ENCODE measurements at places on chromosomes 5 and 9.

GRCh38 chr5:59565551-59565950 is 328.0 kb downstream of the PDE4D start:
- no peak for DNase-seq
- no peaks in the 10 kb centered on the region for H3K36me3 ChIP-seq
- no peak overlapping the region for H3K4me3 ChIP-seq
- H3K4me1 ChIP-seq, result peaks cover 12% of the 10 kb centered on the region
- H3K27ac ChIP-seq, result no peak overlapping the region

DNA sequence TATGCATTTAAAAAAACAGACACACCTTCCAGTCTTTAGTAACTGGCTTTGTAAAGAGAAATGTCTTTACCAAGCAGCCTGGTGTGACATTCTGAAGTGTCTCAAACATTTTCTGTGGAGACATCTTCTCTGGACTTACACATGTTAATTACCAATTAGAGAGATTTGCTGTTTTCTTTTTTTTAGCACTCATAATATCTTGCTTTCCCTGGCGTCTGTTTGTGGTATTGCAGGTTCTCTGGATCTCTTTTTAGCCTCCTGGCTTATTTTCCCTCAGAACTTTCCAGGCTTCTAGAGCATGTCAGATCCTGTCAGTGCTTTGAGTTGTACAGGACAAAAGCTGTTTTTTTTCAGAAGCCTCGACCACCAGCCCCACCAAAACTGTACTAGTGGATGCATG is 92.5 kb downstream of the MSX2 start:
- H3K27me3 ChIP-seq, result no peaks in the 10 kb centered on the region
- no peaks in the 10 kb centered on the region for H3K36me3 ChIP-seq
- no peak overlapping the region for H3K27ac ChIP-seq
- DNase-seq, result no peak

- H3K4me1 ChIP-seq, result no peaks in the 10 kb centered on the region
- H3K36me3 ChIP-seq, result no peaks in the 10 kb centered on the region
- no peaks in the 10 kb centered on the region for H3K27me3 ChIP-seq
- DNase-seq, result no peak
- no peak overlapping the region for H3K27ac ChIP-seq
Measured at GRCh38 chr9:76087976-76088375, 197.5 kb downstream of the PCSK5 start.

DNA sequence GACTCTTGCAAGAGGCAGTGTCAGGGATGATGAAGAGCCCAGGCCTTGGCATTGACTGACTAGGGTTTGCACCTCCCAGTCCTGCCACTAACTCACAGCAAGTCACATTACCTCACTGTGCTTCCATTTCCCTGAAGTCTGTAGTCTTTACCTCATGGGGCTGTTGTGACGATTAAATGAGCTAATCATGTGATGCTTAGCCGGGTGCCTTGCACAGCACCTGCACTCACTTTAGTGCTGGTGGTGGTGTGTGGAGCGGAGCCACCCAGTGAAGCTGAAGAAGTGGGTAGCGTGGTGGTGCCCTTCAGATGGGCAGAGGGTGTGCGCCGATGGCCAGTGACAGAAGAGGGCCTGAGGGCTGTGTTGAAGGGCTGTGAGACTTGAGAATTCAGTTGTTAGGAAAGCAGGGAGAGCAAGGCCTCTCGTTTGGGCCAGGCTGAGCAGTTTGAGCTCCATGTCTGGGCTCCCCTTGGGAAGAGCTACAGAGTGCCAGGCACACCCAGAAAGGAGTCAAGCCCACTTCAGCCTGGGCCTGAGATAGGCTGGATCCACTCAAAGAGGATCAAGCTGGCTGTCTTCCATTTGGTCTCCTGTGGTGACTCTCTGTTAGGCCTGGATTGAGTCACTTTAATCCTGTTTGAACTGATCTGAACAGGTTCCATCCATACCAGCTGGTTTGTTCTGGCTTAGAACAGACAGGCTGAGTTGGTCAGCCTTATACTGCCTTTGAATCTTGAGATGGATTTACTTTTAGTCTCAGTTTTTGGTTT is 42.5 kb downstream of the RALGPS1 start:
- DNase-seq, result peak; percentile 44
- no peaks in the 10 kb centered on the region for H3K36me3 ChIP-seq
- H3K27me3 ChIP-seq, result no peaks in the 10 kb centered on the region
- H3K4me3 ChIP-seq, result no peak overlapping the region
- H3K27ac ChIP-seq, result peak overlapping the region; percentile 72
- H3K4me1 ChIP-seq, result peaks cover 19% of the 10 kb centered on the region

GRCh38 chr9:130459941-130460669 is 15.3 kb downstream of the ASS1 start:
- no peaks in the 10 kb centered on the region for H3K36me3 ChIP-seq
- H3K27me3 ChIP-seq, result peaks cover 3% of the 10 kb centered on the region
- no peak for DNase-seq

- H3K27ac ChIP-seq, result no peak overlapping the region
- no peaks in the 10 kb centered on the region for H3K36me3 ChIP-seq
- H3K4me1 ChIP-seq, result no peaks in the 10 kb centered on the region
Measured at GRCh38 chr9:69815313-69815712, 5.3 kb upstream of the CFAP95 start.

GRCh38 chr9:22373636-22374035 is 73.0 kb upstream of the DMRTA1 start:
- H3K4me3 ChIP-seq, result no peak overlapping the region
- H3K27ac ChIP-seq, result no peak overlapping the region
- H3K27me3 ChIP-seq, result no peaks in the 10 kb centered on the region
- DNase-seq, result no peak

- peaks cover 9% of the 10 kb centered on the region for H3K4me1 ChIP-seq
- H3K36me3 ChIP-seq, result peaks cover 2% of the 10 kb centered on the region
- no peak for DNase-seq
- no peak overlapping the region for H3K4me3 ChIP-seq
- no peak overlapping the region for H3K27ac ChIP-seq
- H3K27me3 ChIP-seq, result no peaks in the 10 kb centered on the region
Measured at GRCh38 chr9:6902423-6902822, 144.7 kb downstream of the KDM4C start.

GRCh38 chr5:180873615-180874520 is 12.8 kb upstream of the ZFP62 start:
- H3K27ac ChIP-seq, result no peak overlapping the region
- no peaks in the 10 kb centered on the region for H3K4me1 ChIP-seq
- H3K36me3 ChIP-seq, result no peaks in the 10 kb centered on the region

DNA sequence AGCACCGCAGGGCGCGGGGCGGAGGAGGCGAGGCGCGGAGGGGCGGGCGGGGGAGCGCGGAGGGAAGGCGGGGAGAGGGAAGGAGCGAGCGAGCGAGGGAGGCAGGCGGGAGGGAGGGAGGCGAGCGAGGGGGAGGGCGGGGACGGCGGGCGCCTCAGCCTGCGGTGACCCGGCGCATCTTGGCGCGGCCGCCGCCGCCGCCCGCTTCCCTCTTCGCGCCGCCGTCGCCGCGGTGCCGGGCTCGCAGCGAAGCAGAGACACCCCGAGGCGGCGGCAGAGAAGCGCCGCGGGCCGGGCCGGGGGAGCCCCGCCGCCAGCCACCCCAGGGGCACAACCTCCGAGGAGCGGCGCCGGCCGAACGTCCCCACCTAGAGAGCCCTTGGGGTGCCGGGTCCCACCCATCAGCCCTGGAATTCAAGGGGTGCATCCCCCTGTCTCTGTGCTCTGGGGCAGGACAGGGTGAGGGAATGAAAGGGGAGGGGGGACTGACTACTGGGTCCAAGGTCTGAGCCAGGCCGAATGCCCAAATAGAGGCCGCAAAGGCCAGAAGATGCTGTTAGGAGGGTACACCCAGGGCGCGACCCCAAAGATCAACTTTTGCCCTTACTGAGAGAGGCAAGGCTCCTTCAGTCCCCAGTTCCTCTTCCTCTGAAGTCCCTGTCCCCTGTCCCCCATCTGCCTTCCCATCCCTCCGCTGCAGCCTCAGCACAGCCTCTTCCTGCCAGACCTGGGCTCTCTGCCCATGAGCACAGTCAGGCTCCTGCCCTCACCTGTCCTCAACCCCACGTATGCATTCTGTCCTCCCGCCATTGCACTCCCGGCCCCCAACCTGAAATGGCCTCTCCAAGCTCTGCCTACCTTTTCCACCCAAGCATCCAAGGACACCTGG is at the start of gene ADAMTS2:
Gene ADAMTS2 (minus strand): TSS at position 29 of the 889 bp plus-strand sequence. CDS start 133 bp downstream, outside the sequence.
- no peak within 1 kb of the TSS for H3K27ac ChIP-seq
- H3K4me3 ChIP-seq, result no peak within 1 kb of the TSS
- peaks cover 42% of the 10 kb centered on the region for H3K27me3 ChIP-seq
- no peaks in the 10 kb centered on the region for H3K4me1 ChIP-seq

DNA sequence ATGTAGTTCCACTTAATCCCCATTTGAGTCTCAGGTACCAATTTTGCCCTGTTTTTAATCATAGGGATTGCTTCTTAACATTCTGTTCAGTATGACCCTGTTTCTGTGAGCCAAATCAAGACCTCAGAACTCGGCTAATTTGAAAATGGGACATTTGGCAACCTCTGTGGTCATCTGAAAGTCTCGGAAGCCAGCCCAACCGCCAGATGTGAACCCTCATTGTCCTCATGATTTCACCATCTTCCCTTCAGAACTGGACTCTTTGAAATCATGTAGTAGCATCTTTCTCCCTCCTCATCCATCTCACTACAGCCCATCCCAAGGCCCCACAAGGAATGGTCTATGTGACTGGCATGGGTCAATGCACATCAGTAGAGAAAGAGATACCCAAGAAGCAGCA is 88.9 kb downstream of the S1PR3 start:
- H3K4me3 ChIP-seq, result no peak overlapping the region
- no peaks in the 10 kb centered on the region for H3K4me1 ChIP-seq
- peaks cover 3% of the 10 kb centered on the region for H3K27me3 ChIP-seq
- no peak overlapping the region for H3K27ac ChIP-seq
- DNase-seq, result no peak

GRCh38 chr5:110838961-110839360 is 100.2 kb downstream of the SLC25A46 start:
- H3K4me3 ChIP-seq, result no peak overlapping the region
- H3K27ac ChIP-seq, result no peak overlapping the region
- no peaks in the 10 kb centered on the region for H3K27me3 ChIP-seq
- H3K36me3 ChIP-seq, result no peaks in the 10 kb centered on the region

- H3K36me3 ChIP-seq, result no peaks in the 10 kb centered on the region
- H3K27me3 ChIP-seq, result no peaks in the 10 kb centered on the region
- H3K4me1 ChIP-seq, result no peaks in the 10 kb centered on the region
- no peak within 1 kb of the TSS for H3K27ac ChIP-seq
- H3K4me3 ChIP-seq, result no peak within 1 kb of the TSS
Measured at GRCh38 chr5:157166214-157167213, at the start of gene GARIN3. Gene GARIN3, minus strand, starts transcription at chr5:157166264. Its CDS starts 96 bp downstream, at chr5:157166168.

DNA sequence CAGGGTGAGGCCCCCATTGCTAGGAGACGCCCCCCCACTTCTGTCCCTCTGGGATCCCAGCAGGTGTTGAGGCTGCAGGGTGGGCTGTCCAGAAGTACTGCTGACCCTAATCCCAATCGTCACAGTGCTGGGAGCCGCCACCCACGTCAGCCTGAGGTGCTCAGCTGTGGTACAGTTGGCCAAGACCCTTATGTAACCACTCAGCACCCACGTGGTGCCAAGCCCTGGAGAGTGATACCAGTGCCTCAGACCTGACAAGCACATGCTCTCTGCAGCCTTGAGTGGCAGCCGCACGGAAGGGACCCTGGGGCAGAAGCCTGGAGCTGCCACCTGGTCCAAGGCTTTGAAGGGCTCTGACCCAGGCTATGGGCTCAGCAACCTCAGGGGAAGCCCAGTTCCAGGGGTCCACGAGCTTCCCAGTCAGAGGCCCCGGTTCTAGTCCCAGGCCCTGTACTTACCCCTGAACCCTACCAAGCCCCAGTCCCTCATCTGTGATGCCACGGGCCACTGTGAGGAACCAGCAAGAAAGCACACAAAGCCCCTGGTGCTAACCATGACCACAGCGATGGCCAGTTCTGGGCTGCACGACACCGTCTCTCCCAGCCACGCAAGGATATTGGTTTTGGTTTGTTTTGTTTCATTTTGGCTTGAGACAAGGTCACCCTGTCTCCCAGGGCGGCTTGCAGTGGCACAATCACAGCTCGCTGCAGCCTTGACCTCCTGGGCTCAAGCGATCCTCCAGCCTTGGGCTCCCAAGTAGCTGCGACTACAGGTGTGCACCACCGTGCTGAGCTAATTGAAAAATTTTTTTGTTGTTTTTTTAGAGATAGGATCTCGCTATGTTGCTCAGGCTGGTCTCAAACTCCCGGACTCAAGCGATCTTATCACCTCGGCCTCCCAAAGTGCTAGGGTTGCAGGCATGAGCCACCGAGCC is 50.7 kb downstream of the DBH start:
- no peak overlapping the region for H3K27ac ChIP-seq
- no peaks in the 10 kb centered on the region for H3K4me1 ChIP-seq
- H3K4me3 ChIP-seq, result no peak overlapping the region
- no peak for DNase-seq
- H3K36me3 ChIP-seq, result no peaks in the 10 kb centered on the region

DNA sequence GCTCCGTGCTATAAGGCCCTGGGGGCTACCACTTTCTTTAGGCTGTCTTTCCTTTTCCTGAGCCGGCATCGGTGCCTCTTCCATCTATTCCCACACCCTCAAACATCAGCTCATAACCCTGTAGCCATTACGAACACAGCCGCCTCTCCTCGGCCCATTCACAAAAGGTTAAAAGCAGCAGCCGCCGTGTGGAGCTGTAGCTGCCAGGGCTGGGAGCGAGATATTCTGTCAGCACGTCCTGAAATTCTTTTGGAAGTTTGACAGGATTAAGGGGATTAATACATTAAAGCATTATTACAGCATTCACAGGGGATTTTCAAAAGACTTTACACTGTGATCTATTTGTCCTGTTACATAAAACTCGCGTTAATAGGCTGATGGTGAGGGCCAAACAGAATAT is 428.2 kb downstream of the CDK5RAP2 start:
- H3K4me3 ChIP-seq, result no peak overlapping the region
- H3K4me1 ChIP-seq, result no peaks in the 10 kb centered on the region
- DNase-seq, result no peak
- H3K36me3 ChIP-seq, result no peaks in the 10 kb centered on the region

DNA sequence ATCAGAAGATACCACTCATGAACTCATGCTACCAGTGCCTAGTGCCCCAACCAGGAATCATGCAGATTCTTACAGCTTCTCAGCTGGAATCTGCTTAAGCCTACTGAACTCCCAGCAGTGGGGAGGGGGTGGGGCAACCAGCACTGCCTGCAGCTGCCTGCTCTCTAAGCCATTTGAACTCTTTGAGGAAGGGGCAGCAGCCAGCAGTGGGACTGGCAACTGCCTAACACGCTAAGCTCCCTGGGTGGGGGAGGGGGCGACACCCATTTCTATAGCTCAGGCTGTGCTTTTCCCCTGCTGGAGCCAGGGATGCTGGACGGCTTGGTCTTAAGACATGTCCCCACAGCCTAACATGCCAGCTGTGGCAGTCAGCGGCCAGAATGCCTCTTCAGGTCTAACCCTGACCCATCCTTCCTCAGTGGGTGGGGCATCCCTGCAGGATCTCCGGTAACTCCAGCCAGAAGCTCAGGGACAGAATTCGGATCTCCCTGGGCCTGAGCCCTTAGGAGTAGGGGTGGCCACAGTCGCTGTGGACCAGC is 889.7 kb downstream of the CDH9 start:
- no peak for DNase-seq
- no peaks in the 10 kb centered on the region for H3K36me3 ChIP-seq
- H3K4me3 ChIP-seq, result no peak overlapping the region
- no peak overlapping the region for H3K27ac ChIP-seq

DNA sequence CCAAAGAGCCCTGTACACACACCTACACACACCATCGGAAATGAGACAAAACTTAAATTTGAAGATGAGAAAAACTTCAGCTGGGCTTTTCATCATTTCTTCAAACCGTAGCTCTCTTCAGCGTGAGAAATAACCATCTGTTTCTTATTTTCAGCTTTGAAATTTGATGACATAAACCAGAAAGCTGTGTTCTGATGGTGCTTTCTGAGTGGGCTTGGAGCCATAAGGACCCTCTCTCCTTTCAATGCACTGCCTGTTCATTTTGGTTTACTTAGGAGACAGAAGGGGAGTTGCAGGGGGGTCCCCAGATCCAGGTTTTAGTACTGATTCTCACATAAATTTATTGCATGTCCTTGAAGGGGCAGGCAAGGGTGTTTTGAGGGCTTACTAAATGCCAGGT is 9.5 kb downstream of the FBXO10 start:
- H3K4me3 ChIP-seq, result no peak overlapping the region
- DNase-seq, result no peak
- H3K36me3 ChIP-seq, result no peaks in the 10 kb centered on the region
- H3K4me1 ChIP-seq, result no peaks in the 10 kb centered on the region
